ENCODE measurements at places on chromosomes 1 and 21.

GRCh38 chr1:57620605-57621004 is 196.7 kb upstream of the DAB1 start:
- no peak for DNase-seq

DNA sequence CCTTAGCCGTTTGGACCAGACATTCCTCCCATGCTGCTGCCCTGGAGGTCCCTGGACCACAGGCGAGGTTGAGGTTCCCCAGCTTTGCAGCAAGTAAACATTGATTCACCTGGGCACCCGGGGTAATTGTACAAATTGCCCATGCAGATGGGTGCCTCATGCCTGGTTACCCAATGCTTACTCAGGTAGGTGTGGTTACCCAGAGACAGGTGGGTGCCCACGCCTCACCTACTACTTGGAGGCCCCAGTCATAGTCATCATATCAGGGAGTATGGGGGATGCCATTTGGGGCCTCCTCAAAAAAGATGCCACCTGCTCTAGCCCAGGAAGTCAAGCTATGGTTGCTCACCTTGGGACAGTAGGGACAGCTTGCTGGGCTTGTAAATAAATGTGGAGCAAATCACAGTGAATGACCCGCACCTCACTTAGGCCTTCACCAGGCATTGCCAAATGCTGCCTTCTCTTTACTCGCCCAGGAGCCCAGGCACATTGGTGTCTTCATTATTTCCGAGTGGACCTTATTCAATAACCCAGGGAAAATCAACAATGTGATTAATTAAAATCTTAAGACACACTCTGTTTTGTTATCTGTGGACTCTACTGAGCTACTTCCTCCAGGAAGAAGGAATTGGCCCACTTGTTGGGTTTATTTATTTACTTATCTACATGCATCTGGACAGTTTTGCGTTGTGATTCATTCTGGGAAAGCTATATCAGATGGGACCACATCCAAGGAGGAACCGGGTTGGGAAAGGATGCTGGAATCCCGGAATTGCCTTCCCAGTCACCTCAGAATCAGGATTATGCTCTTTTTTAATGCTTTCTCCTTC is 35.6 kb upstream of the GRHL3 start:
- no peak for DNase-seq

DNA sequence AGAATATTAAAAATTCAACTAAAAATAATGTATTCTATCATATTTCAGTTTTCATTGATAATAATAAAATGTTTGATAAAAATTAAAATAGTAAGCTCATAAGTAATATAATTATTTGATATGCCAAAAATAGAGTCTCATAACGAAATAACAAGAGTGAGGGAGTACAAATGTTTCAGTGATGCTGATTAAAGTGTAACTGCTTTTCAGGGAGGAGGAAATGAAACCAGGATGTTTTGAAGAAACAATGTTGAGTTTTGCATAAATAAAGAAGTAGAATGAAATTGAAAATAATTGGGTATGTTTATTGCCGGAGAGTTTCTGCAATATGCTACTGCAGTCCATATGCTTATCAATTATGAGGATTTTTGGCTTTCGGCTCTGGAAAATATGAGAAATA is 1159.8 kb upstream of the ADGRL2 start:
- no peak for DNase-seq

DNA sequence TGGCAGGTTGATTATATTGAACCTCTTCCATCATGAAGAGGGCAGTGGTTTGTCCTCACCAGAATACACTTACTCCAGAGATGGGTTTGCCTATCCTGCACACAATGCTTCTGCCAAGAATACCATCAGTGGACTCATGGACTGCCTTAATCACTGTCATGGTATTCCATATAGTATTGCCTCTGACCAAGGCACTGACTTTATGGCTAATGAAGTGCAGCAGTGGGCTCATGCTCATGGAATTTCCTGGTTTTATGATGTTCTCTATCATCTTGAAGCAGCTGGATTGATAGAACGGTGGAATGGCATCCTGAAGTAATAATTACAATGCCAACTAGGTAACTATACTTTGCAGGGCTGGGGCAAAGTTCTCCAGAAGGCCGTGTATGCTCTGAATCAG is 16.6 kb upstream of the GBP6 start:
- DNase-seq = no peak

- no peak for DNase-seq
Observed at GRCh38 chr1:93601686-93602085, 80.0 kb downstream of the BCAR3 start.

DNA sequence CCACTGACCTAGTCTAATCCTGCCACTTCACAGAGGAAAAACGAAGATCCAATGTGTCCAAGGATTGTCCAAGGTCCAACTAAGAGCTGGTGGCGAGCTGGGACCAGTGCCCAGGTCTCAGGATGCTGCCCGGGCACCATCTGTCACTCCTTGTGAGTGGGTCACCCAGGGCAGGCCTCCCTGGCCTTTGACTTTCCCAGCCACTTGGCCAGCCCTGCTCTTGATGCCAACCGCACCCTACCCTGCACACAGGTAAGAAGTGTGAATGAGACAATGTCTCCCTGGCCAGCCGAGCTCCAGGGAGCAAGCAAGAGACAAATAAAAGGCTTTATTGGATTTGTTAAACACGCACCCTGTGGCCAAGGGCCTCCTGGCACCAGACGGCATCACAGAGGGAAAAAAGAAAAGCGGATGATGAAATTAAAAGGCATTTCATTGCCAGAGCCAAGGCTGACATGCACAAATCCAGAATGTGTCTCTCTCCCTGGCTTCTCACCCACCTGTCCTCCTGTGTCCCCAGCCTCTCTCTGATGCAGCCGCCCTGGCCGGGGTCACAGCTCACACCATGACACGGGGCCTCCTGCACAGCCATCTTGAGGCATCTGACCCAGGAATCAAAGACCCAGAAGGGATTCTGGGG is 72.8 kb downstream of the CAMK2N1 start:
- DNase-seq = no peak

GRCh38 chr1:52727114-52727586 is 897 bp downstream of the ZYG11B start:
- peak; percentile 32 for DNase-seq

GRCh38 chr21:29196670-29197191 is 66.3 kb downstream of the MAP3K7CL start:
- peak; percentile 10 for DNase-seq

DNA sequence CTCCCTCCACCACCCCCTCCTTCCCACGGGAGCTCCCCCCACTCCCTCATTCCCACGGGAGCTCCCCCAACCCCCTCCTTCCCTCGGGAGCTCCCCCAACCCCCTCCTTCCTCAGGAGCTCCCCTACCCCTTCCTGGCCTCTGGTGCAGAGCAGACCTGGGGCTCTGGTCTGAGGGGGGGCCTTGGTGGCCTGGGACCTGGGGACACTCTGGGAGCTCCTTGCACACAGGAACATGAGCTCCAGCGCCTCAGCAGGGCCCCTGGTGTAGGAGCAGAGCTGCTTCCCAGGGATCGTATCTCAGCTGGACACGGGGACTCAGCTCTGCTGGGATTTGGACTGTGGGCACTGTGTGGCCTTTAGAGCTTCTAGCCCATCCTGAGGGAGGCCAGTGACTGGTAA is 19.7 kb upstream of the PRSS38 start:
- no peak for DNase-seq
